Activated CD4-positive, alpha-beta T cell treated with anti-CD3 and anti-CD28 coated beads, Interleukin-2, amount 10 ng/mL, durations not matched to agents 24 days and 14 days (primary cell): ENCODE measurements at places on chromosomes 13 and 19. TPM values are rescaled to one million over a fixed set of nuclear protein-coding genes. Genes with fewer than 3 reads are reported as not detected.

Gene SPRED3
- 2.9 and 3.0 TPM in 2 replicates for total RNA-seq

Gene LGALS7
- not detected in 2 replicates for total RNA-seq

GRCh38 chr19:55678121-55678671, 3.2 kb downstream of the EPN1 start:
- DNase-seq: no peak

DNA sequence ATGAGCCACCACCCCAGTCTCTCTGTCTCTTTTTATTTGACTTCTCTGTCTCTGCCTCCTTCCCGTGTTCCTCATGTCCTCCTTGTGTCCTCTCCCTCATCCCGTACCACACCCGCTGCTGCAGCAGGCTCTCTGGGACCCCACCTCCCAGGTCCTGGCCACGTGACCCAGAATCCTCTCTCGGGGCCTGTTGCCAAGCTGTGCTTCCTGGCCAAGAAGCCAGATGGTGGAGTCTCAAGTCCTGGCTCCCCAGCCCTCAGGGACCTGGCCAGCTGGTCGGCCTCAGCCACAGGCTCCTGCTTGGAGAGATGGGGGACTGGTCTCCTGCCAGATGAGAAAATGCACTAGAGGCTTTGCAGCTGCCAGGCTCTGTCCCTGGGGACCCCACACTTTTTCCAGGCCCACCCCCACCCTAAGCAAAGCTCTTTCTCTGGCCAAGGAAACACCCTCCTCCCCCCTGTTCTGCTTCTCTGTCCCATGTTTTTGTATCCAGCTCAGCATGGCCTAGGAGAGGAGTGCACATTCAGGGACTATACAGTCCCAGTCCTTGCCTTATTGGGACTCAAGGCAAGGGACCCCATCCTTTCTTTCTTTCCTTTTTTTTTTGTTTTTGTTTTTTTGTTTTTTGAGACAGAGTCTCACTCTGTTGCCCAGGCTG, 34.3 kb upstream of the SHKBP1 start:
- DNase-seq: no peak

Gene PCP2
- 1.3 and 1.5 TPM in 2 replicates for total RNA-seq

Gene IZUMO4
- total RNA-seq: 9.5 and 10.0 TPM in 2 replicates

Gene TPGS1
- total RNA-seq: 13.5 and 15.6 TPM in 2 replicates

GRCh38 chr19:7545904-7546303, 10.4 kb downstream of the PNPLA6 start:
- no peak for DNase-seq
